ENCODE measurements at places on chromosomes 7 and 10.

GRCh38 chr7:73642834-73643233, 18.5 kb upstream of the MLXIPL start:
- no peak for DNase-seq

DNA sequence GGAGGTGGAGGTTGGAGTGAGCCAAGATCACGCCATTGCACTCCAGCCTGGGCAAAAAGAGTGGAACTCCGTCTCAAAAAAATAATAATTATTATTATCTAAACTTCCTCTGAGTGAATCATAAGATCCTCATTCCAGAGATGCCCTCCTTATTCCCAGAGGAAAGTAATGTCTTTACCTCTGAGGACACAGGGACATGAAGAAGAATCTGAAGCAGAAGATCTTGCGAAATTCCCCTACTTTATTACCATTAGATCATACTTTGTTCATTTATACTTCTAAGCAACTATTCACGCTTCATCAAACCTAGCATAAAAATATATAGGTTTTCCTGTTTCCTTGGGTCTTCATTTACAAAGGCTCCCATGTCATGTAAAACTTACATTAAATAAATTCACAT, 143.1 kb downstream of the ETV1 start:
- DNase-seq, result no peak

DNA sequence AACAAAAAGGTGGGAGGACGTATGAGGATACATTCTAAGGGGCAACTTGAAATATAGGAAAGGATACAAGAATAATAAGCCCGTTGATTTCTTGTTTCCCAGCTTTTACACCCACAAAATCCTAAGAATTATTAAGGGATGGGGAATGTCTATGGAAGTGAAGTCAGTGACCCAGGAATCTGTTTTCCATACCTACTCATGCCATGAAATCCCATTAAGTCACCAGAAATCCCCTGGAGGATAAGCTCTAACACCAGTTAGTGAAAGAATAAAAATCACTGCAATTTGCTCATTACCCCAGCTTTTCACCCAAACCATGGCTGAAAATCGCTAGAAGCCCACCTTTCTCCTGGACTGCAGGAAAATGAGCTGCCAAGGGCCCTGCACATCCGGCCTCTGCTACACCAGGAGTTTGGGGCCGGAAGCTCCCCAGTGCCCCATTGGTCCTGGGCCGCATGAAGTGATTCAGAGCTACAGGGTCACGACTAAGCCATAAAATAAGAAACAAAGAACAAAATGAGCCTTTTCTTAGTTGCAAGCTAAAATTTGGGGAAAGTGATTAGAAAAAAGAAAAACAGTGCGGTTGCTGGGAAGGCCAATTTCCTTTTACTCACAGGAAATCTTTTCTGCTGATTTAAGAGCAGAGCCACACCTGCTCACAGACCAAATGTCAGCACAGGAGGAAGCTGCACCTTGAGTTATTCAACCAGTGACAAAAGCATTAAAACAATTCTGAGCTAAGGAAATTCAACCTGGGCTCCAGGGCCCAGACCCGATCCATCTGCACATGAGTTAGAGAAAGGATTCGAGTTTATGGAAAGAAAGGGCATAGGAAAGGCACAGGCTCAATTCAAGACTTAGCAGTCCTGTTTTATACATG, 40.3 kb downstream of the HIPK2 start:
- no peak for DNase-seq

DNA sequence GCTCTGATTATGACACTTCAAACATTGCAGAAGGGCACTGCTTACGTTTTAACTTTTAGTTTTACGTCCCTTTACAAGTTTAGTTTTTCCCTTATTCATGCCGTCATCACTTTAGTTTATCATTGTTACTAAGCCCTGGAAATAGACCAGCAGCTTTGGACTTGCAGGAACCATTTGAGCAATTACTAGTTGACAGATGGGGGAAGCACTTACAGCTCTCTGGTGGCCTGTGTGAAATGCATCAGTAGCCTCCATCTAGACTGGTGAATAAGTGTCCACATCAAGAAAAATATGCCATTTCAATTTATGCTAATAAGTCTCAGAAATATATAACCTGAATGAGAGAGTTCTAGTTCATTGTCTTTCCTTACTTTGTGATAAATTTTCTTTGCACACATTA, 194.9 kb upstream of the GRM3 start:
- no peak for DNase-seq

GRCh38 chr10:13776861-13777311, 190.1 kb downstream of the PRPF18 start:
- DNase-seq, result no peak

DNA sequence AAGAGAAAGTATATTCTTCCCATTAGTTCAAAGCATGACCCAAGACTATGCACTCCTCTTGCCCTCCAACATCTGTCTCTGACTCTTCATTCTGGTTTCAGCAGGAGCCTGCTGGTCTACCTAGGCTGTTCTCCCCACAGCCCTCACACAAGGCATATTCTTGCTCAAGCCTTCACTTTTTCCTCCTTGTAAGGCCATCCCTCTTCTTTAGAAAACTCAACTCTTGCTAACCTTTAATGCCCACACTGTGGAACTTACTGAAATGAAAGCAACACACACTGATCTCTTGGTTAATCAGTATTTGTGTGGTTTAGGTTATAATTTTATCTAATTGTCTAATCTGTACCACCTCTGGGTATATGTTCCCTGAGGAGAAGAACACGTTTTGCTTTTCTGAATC, 75.8 kb downstream of the PRKCQ start:
- no peak for DNase-seq

GRCh38 chr7:131501422-131501821, 55.0 kb downstream of the PODXL start:
- peak; percentile 55 for DNase-seq
